SJSA1 (cell line): ENCODE measurements at places on chromosomes 1 and 21. TPM values are rescaled to one million over a fixed set of nuclear protein-coding genes. Genes with fewer than 3 reads are reported as not detected.

The LENEP gene
- not detected in 2 replicates for total RNA-seq

The BEND5 gene
- total RNA-seq, result not detected in 2 replicates

The MAP3K21 gene
- 0.03 and 0.13 TPM in 2 replicates for total RNA-seq

The PRMT6 gene
- 19.6 and 25.8 TPM in 2 replicates for total RNA-seq

The C1orf35 gene
- 18.7 and 49.2 TPM in 2 replicates for total RNA-seq

The GPR3 gene
- total RNA-seq, result 0.38 and 1.4 TPM in 2 replicates

GRCh38 chr1:205191622-205192021, 19.9 kb downstream of the DSTYK start:
- peaks cover 3% of the 10 kb centered on the region; the same call in 1 of the 2 replicates for H3K36me3 ChIP-seq
- no peak for DNase-seq
- H3K27ac ChIP-seq, result no peak overlapping the region

DNA sequence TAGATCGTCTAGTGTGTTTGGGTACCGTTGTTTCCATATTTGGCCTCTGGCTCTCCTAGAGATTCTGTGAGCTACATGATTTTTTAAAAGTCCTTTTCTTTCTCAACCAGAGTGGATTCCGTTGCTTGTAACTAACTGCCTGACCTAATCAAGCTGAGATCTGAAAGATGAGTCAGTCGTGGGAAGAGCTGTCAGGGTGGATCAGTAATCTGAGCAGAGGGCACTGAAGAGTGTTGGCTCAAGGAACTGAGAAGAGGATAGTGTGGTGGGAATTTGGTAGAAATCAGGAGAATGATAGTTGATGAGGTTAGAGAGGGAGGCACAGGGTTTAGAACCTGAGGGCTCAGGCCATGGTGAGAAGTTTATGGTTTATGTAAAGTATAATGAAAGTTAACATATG, 52.2 kb downstream of the TRAF5 start:
- no peak for DNase-seq
- peaks cover 11% of the 10 kb centered on the region; the same call in 1 of the 2 replicates for H3K36me3 ChIP-seq
- no peak overlapping the region for H3K27ac ChIP-seq
- no peaks in the 10 kb centered on the region for H3K27me3 ChIP-seq

DNA sequence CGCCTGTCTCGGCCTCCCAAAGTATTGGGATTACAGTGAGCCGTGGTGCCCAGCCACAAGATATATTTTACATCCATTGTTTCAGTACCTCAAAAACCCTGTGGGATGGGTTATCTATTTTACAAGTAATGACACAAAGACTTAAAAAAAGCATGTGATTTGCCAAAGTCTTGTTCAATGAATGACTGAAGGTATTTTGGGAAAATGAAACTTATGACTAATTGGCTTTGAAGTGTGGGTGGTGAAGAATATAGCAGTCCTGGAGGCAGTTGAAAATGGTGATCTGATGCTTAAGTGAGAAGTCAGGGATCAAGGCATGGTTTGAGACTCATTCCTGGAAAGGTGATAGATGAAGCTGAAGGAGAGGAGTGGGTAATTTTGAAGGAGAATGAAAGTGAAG, 3.0 kb downstream of the SWT1 start:
- H3K4me3 ChIP-seq, result no peak overlapping the region
- H3K27me3 ChIP-seq, result no peaks in the 10 kb centered on the region
- H3K27ac ChIP-seq, result no peak overlapping the region
- peaks cover 12% of the 10 kb centered on the region for H3K4me1 ChIP-seq
- no peaks in the 10 kb centered on the region for H3K36me3 ChIP-seq
- no peak for DNase-seq

GRCh38 chr1:109091839-109092193, 1.3 kb downstream of the TMEM167B start:
- peak overlapping the region; percentile 95 for H3K27ac ChIP-seq
- peaks cover 49% of the 10 kb centered on the region for H3K4me1 ChIP-seq
- no peak for DNase-seq
- H3K36me3 ChIP-seq, result peaks cover 39% of the 10 kb centered on the region
- no peaks in the 10 kb centered on the region for H3K27me3 ChIP-seq

- H3K27me3 ChIP-seq, result peaks cover 7% of the 10 kb centered on the region; the same call in 1 of the 2 replicates
- no peak overlapping the region for H3K27ac ChIP-seq
- H3K4me3 ChIP-seq, result no peak overlapping the region
- H3K4me1 ChIP-seq, result no peaks in the 10 kb centered on the region
- no peak for DNase-seq
Measured at GRCh38 chr1:66778266-66778665, 22.8 kb downstream of the INSL5 start.

DNA sequence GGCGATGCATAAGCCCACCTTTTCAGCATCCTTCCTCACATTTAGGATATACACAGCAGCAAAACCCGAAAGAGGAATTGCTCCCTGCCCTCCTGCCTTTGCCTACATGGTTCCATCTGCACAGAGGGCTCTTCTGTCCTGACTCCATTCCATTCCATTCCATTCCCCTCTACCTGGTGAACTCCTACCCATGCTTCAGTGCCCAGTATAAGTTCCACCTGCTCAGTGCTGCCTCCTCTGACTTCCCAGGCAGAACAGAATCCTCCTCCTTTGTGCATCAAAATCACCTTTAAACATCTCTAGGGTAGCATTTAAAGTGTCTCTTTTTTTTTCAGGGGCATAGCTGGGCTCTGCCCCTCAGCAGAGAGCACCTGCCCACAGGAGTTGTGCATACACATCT, 112.9 kb downstream of the PCNX2 start:
- no peak overlapping the region for H3K27ac ChIP-seq
- H3K4me3 ChIP-seq, result no peak overlapping the region
- peaks cover 17% of the 10 kb centered on the region for H3K36me3 ChIP-seq
- DNase-seq, result no peak
- peaks cover 9% of the 10 kb centered on the region for H3K4me1 ChIP-seq

DNA sequence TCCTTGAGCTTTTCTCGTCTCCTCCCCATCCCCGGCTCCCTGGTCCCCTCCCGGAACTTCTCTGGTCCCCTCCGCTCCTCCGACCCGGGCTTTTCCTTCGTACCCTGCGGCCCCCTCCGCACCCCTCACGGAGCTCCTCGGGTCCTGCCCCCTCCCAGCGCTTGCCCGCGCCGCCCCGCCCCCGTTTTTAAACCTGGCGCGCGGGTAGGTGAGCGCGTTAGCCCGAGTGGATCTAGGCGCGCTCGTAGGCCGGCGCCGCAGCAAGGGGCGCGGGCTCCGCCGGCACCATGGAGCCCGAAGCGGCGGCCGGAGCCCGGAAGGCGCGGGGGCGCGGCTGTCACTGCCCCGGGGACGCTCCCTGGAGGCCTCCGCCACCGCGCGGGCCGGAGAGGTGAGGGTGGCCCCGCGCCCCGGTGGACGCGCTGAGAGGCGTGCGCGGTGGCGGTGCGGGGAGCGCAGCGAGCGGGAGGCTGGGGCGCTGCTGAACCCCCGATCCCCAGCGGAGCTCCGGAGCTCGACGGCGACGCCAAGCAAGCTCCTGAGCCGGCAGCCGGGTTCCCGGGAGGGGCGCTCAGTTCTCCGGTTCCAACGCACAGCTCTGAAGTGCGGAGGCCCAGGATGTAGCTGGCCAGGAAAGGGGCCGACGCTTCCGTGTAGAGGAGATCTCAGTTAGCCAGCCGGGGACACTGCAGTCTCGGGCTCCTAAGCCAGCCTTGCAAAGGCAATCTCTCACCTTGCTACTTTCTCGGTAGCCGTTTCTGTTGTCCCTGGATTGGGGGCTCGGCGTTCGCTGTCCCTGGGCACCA, at the start of gene RIPPLY3:
Gene RIPPLY3, plus strand, starts transcription at position 217 of the 806 bp plus-strand sequence. Its CDS starts 71 bp downstream, at position 288.
- H3K4me3 ChIP-seq, result peak within 1 kb of the TSS; percentile 51
- H3K27me3 ChIP-seq, result no peaks in the 10 kb centered on the region
- H3K4me1 ChIP-seq, result peaks cover 13% of the 10 kb centered on the region
